ENCODE measurements at places on chromosomes 11 and 22.

GRCh38 chr11:355581-356458 lies 13.5 kb upstream of the B4GALNT4 start:
- no peak for DNase-seq

- no peak for DNase-seq
These were observed 37.9 kb downstream of the KCNQ1 start for GRCh38 chr11:2482745-2483144.

- no peak for DNase-seq
These were observed 99.5 kb downstream of the FAM76B start for GRCh38 chr11:95690100-95690499.

GRCh38 chr11:34344768-34345539 lies 12.9 kb downstream of the ABTB2 start:
- DNase-seq: no peak

GRCh38 chr11:88421530-88421929 lies 84.0 kb upstream of the CTSC start:
- peak; percentile 83 for DNase-seq

DNA sequence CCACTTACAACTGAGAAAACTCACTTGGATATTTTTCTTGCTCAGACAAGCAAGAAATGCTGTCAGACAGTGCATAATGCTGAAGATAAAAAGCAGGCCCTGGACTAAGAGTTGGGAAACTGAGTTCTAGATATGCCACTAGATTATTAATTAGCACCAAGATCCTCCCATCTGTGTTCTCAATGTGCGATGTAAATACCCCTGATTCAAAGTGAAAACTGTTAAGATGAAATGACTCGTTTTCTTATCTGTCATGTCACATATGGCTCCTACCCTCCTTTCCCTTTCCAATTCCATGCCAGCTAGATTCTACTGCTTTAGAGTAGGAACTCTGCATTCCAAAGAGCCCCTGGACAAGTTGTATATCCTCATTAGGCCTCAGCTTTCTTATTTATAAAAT lies 88.9 kb upstream of the CLNS1A start:
- DNase-seq: no peak

DNA sequence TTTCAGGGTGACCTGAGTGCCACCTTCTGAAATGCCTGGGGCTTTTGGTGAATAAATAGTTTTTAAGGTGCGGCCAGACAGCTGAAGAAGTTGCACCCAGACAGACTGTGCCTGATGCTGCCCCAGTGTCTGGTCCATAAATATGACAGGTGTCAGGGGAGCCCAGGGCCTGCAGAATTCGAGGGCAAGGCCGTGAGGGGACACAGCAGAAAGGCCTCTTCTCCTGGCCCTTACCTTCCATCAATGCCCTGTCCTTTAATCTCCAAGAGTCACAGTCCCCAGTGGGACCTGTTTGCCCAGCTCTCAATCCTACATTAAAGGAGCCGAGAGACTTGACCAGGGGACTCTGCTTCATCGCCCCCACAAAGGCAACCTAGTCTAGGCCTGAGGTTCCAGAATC lies 45.7 kb downstream of the NAT10 start:
- no peak for DNase-seq

GRCh38 chr11:118180300-118180703 lies 3.9 kb upstream of the SCN2B start:
- DNase-seq: no peak

DNA sequence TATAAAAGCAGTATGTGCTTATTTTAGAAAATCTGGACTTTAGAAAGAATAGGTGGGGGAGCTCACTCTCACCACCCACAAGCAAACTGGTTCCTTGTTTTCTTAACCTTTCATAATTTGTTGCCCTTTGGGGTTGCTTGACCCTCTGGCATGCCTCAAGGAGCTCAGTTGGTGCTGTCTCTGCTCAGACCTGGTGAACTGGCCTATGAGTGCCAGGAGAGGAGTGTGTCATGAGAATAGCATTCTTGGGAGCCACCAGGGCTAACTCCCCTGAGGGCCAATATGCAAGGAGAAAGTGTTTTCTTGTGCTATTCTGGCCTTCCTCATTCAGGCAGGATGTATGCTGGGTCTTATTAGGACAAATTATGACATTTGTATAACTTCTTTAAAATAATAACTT lies 21.0 kb upstream of the AMOTL1 start:
- DNase-seq: no peak

- no peak for DNase-seq
These were observed 10.5 kb upstream of the TMEM121B start for GRCh38 chr22:17131686-17132085.

- no peak for DNase-seq
These were observed 2.1 kb downstream of the CERK start for GRCh38 chr22:46735747-46736608.

- no peak for DNase-seq
These were observed 12.7 kb upstream of the CD44 start for GRCh38 chr11:35126000-35126878.

DNA sequence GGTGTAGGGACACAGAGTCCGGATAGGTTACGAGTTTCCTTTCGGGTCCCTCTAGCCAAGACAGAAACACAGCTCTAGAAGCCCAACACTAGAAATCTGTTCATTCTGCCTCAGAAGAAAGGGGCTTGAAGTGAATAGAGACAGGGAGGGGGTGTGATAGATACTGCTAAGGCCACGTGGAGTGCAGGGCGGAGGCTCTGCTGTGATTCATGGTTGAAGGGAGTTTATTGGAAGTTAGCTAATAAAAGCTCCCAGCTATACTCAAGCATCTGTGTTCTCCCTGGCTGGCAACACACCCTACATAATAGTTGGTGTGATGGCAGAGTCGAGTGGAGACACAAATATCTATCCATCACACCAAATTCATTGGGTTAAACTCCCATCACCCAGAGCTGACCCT lies 337.4 kb downstream of the CADM1 start:
- DNase-seq: no peak

GRCh38 chr22:37677493-37677974 lies 2.1 kb downstream of the LGALS1 start:
- DNase-seq: no peak

DNA sequence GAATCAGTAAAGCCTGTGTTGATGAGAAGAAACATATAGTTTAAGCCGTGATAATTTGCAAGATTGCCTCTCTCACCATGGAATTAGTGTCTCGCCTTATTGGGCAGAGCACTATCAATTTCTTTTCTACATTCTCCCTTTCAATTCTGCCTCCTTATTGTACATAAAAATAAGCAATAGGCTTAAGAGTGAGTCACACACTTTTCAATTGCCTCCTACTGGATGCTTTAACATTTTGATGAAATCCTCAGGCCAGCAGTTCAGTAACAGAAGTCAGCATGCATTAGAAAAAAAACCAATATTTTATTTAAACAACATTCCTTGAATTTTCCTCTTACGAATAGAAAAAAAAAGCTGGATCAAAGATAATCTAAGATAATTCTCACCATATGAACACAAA lies 33.8 kb upstream of the VWA5A start:
- DNase-seq: no peak

All from KG1 (cell line).